Upper lobe of right lung (tissue), 1 donor: ENCODE measurements at places on chromosomes 4 and X. TPM values are rescaled to one million over a fixed set of nuclear protein-coding genes. Genes with fewer than 3 reads are reported as not detected.

SSX2B gene
- not detected for total RNA-seq

PPP2R2C gene
- total RNA-seq = 0.09 TPM

PHKA2 gene
- total RNA-seq = 25.5 TPM

RHOXF2B gene
- total RNA-seq = not detected

MAGEB17 gene
- not detected for total RNA-seq

EDA2R gene
- total RNA-seq = 5.6 TPM

NPY2R gene
- total RNA-seq = not detected

TIGD2 gene
- 5.1 TPM for total RNA-seq
